Muscle of leg (tissue), 16 donors: ENCODE measurements at places on chromosomes 7 and 10. TPM values are rescaled to one million over a fixed set of nuclear protein-coding genes. Genes with fewer than 3 reads are reported as not detected.

CALML3 gene
- 0.71 TPM for polyA plus RNA-seq

BICC1 gene
- polyA plus RNA-seq, result 26.9 TPM

AKR1C2 gene
- 13.8 TPM for polyA plus RNA-seq

VAX1 gene
- not detected for polyA plus RNA-seq

TAS2R3 gene
- polyA plus RNA-seq, result not detected

GPRIN2 gene
- polyA plus RNA-seq, result 0.91 TPM

TRIL gene
- polyA plus RNA-seq, result 26.3 TPM

HSPA12A gene
- 7.4 TPM for polyA plus RNA-seq

DNAJB12 gene
- polyA plus RNA-seq, result 20.6 TPM

DNA sequence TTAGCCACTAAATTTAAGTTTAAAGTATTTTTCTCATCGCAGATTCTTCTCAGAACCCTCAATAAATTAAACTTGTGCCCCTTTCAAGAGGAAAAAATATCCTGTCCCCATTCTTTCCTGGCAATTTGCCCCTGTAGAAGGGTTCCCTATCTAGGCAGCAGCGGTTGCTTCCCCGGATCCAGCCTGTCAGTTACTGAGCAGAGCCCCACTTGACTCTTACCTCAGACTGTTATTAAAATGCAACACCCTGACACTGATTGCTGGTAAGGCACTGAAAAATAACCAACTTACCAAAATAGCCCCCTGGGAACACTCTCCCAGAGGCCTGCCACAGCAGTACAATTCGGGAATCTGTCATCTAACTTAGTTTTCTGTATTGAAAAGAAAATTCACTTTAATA is 13.9 kb downstream of the LMTK2 start:
- DNase-seq, result no peak

DNA sequence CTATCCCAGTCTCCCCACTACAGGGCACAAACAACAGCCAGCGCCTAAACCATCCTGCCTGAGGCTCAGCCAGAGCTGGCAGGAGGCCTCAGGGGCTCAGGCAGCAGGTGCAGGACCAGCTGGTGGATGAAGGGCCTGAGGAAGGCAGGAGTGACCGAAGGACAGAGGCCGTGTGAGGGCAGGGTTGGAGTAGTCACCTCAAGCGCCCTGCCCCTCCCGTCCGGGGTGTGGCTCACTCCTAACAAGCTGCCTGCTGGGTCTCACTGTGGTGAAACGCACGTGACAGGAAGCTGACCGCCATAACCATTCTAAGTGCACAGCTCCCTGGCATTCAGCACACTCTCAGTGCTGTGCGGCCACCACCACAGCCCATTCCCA is 281.1 kb downstream of the ELFN1 start:
- DNase-seq, result peak; percentile 76

DNA sequence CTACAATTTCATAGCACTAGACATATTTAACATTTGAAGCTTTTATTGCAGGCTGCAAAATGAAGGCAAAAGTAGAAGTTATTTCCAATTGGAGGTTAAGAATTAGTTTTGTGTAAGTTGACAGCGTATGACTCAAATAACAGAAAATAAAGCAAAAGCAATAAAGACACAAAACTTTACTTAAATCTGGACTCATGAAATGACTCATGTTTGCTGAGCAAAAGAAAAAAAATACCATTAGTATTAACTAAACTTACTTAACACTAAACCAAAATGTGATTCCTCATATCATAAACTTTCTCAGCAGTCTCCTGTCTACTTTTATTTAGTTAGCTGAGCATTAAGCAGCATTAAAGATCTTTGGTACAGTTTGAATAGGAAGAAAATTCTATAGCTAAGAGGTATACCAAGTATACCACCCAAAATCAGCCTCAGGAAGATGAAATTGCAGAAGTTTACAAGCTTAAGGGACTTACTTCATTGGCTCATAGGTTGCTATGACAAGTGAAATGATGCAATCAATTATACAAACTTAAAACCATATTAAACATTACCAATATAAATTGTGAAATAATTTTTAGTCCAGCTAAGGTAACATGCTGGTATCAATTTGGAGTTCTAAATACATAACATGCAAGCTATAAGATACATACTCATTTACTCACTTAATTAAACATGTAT is 1131.4 kb downstream of the XPNPEP1 start:
- no peak for DNase-seq

GRCh38 chr7:14351167-14351566 is 361.7 kb upstream of the ETV1 start:
- DNase-seq, result no peak

DNA sequence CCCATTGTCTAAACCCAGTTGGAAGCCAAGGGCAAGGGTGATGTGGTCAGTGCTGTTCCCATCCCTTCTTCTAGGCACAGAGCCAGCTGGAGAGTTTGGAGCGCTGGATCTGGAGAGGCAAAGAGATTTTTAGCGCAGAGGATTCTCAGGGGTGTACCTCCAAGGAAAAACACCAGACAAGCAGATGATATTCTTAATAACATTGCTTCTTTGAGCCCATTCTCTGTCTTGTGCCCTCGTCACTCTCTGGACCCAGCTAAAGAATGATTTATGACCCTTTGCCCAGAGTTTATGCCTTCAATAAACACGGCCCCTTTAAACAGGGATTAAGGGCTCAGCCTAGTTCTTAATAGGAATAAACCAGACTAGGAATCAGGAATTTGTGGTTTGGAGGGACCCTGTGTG is 4.7 kb upstream of the HIP1 start:
- peak; percentile 45 for DNase-seq

- no peak for DNase-seq
Observed at GRCh38 chr7:44689427-44689826, 59.2 kb upstream of the ZMIZ2 start.

- no peak for DNase-seq
Observed at GRCh38 chr10:46555366-46555712, 1.1 kb downstream of the GPRIN2 start.

GRCh38 chr7:92681633-92682032 is 91.4 kb upstream of the FAM133B start:
- no peak for DNase-seq

GRCh38 chr10:48885376-48885775 is 54.3 kb downstream of the LRRC18 start:
- DNase-seq, result peak; percentile 62

GRCh38 chr7:105268511-105269392 is 120.0 kb downstream of the SRPK2 start:
- DNase-seq, result peak; percentile 88

DNA sequence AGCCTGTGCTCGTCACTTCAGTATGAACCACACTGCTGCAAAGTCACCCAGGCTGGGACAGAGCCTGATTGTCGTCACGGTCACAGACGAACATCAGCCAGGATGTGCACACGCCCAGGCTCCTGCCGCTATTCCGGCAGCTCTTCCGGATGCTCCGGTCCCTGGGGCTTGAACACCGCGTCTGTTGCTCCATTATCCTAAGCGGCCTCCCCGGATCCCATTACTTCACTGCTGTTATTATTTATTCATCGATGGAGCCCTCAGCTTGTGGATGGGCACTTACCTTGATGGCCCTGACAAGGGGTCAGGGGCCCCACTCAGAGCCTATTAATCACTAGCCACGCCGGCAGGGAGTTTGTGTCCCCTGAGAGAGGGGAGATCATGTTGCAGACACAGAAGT is 120.8 kb upstream of the PCBD1 start:
- DNase-seq, result peak; percentile 25

GRCh38 chr7:149500201-149500600 is 2.6 kb upstream of the ZNF746 start:
- DNase-seq, result no peak

DNA sequence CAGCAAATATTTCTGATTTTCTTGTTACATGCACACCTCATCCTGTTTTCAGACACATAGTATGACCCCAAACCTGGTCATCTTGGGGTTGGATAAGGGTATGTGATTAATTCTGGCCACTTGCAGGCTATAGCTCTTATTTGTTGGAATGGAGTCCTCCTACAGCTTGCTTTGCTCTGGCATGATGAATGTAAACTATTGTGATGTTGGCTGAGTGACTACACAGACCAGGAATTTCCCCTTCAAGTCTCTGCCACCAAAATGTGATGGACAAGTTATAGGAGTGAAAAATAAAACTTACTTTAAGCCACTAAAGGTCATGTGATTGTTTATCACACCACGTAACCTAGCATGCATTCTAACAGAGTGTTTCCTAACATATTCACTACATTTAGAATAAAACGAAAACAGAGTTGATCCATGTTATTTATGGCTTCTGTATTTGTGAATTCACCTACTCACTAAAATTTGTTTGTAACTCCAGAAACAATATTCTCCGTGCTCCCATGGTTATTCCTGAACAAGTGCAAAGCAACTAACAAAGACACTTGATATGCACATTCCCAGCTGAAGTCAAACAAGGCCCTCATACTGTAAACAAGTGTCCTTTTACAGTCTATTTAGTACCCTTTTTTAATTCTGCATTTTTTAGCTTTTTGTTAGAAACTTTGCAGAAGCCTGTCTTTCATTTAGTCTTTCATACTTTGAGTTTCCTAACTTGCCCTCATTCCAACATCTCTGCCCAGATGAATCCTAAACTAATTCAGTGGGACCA is 599.2 kb upstream of the PCDH15 start:
- no peak for DNase-seq

- DNase-seq, result no peak
Observed at GRCh38 chr7:112596981-112597380, 116.2 kb downstream of the LSMEM1 start.
